ENCODE measurements at places on chromosomes 3 and 15. TPM values are rescaled to one million over a fixed set of nuclear protein-coding genes. Genes with fewer than 3 reads are reported as not detected.

Gene LTK
- total RNA-seq = 0.90 TPM

- no peak overlapping the region for H3K4me3 ChIP-seq
- H3K27me3 ChIP-seq = no peaks in the 10 kb centered on the region
- DNase-seq = no peak
- no peaks in the 10 kb centered on the region for H3K4me1 ChIP-seq
- H3K36me3 ChIP-seq = no peaks in the 10 kb centered on the region
Observed at GRCh38 chr3:186400662-186401061, 38.6 kb upstream of the DGKG start.

DNA sequence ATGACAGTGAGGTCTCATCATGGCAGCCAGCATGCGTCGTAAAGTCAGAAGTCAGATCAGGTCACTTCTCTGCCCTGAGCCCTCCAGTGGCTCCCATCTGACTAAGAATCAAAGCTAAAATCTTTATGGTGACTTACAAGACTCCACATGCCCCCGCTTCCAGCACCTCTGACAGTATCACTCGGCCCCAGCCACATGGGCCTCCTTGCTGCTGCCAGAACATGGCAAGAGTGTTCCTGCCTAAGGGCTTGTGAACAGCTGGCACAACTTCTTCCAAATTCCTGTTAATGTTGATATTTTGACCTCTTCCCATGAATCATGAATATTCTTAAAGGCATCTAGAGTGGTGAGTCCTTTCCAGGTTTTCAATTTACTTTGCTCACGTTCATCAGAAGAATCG lies 20.5 kb downstream of the POLR2M start:
- no peaks in the 10 kb centered on the region for H3K4me1 ChIP-seq
- no peak overlapping the region for H3K27ac ChIP-seq
- no peaks in the 10 kb centered on the region for H3K36me3 ChIP-seq
- no peak for DNase-seq
- no peak overlapping the region for H3K4me3 ChIP-seq

GRCh38 chr3:49727154-49727923 lies 3.6 kb upstream of the GMPPB start:
- H3K27me3 ChIP-seq = no peaks in the 10 kb centered on the region
- H3K36me3 ChIP-seq = no peaks in the 10 kb centered on the region
- peaks cover 16% of the 10 kb centered on the region for H3K4me1 ChIP-seq
- no peak overlapping the region for H3K4me3 ChIP-seq

DNA sequence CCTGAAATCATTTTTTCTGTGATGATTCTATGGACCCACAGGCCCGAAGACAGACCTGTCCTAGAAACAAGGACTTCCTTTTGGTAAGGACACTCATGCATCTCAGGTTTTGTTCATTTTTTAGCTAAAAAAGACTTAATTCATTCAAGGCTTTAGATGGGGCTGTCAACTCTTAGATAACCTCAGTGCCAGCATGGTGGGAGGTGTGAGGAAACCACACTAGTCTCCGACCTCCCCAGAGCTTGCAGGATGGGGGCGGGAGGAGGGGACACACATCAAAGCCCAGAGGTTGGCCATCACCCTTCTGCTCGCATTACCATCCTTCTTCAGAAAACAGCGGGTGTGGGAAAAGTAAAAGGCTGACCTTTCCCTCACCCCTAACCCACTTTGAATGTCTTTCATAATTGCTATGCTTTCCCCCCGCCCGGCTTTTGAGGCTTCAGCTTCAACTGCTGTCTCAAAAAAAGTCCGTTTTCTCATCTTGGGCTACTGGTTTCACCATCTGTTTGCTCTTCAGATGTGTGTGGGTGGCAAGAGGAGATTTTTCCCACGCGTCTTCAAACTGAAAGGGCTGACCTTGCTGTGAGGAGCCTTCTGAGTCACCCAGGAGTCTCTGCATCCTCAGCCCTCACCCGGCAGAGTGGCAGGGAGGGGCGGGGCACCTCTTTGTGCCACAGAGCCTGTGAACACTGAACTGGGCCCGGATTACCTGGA lies 27.6 kb upstream of the CXCR6 start:
- DNase-seq = no peak
- no peaks in the 10 kb centered on the region for H3K27me3 ChIP-seq
- H3K4me3 ChIP-seq = no peak overlapping the region
- no peaks in the 10 kb centered on the region for H3K4me1 ChIP-seq

GRCh38 chr3:133300102-133300501 lies 99.8 kb upstream of the BFSP2 start:
- no peak overlapping the region for H3K27ac ChIP-seq
- no peaks in the 10 kb centered on the region for H3K36me3 ChIP-seq
- H3K27me3 ChIP-seq = no peaks in the 10 kb centered on the region
- H3K4me1 ChIP-seq = no peaks in the 10 kb centered on the region

- H3K4me1 ChIP-seq = no peaks in the 10 kb centered on the region
- no peaks in the 10 kb centered on the region for H3K36me3 ChIP-seq
- H3K27ac ChIP-seq = no peak overlapping the region
- no peak overlapping the region for H3K4me3 ChIP-seq
Observed at GRCh38 chr3:187063286-187064121, 75.8 kb downstream of the RPL39L start.

GRCh38 chr15:81807186-81807585 lies 238.6 kb downstream of the MEX3B start:
- H3K36me3 ChIP-seq = no peaks in the 10 kb centered on the region
- no peak for DNase-seq
- no peak overlapping the region for H3K4me3 ChIP-seq
- H3K4me1 ChIP-seq = no peaks in the 10 kb centered on the region
- H3K27me3 ChIP-seq = no peaks in the 10 kb centered on the region

Data from tibial nerve (tissue), 4 donors.